ENCODE measurements at places on chromosomes 11 and 22.

- DNase-seq, result no peak
Observed at GRCh38 chr11:61918251-61918937, 1.0 kb upstream of the RAB3IL1 start.

- DNase-seq, result no peak
Observed at GRCh38 chr11:88379130-88379529, 41.6 kb upstream of the CTSC start.

GRCh38 chr11:28463826-28464225, 355.6 kb downstream of the METTL15 start:
- DNase-seq, result no peak

GRCh38 chr11:110172468-110173065, 79.4 kb downstream of the ZC3H12C start:
- no peak for DNase-seq

GRCh38 chr11:74627381-74627780, 35.0 kb downstream of the POLD3 start:
- DNase-seq, result no peak

DNA sequence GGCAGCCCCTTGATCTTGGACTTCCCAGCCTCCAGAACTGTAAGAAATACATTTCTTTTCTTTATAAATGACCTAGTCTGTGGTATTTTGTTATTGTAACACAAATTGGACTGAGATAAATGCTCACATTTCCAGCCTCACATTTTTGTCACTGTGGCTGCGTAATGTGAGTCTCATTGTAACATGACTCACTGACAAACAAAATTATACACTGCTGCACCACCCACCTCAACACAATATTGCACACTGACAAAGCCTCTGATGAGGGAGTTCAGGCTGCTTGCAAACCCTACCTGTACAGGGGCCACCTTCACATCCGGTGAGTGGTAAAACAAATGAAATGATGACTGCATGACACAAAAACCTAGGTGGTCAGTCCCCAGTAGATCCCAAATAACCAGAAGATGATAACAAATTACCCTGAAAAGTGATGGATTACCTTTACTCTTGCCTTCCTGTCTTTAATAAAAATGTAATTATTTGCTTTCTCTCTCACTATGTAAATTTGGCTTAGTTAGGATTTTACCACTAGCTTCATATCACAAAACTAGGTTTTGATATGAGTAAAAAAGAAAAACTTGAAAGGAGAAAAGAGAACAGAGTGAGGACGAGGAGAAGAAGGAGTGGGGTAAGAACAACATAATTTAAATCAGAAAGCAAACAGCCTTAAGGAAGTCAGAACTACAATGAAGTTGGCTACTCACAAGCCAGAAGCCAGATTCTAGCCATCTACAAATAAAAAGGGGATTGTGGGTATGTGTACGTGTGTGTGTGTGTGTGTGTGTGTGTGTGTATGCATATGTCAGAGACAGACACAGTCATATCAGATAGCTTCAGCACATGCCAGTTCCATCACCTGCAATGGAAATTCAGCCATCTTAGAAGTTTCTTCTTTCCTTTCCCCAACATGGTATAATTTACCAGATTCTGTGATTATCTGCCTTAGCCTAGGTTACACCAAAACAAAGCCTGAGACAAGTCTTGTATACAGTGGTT, 53.4 kb upstream of the SESN3 start:
- DNase-seq, result no peak

DNA sequence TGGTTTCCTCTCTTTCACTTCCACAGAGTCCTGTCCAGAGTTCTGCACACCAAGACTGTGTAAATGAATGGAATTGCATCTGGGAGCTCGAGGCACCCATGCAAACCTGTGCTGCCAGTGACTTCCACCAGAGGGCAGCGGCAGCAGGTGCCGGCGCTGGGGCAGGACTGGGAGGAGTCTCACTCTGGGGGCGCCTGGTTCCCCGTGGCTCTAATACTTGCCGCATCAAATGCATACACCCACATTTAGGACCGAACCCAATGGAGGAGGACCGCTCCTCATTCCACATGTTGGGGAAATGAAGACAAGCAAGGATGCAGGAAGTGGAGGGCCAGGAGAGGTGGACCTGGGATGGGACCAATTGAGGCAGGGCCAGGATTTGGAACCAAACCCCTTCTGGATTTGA, 1.1 kb upstream of the CD6 start:
- DNase-seq, result no peak

DNA sequence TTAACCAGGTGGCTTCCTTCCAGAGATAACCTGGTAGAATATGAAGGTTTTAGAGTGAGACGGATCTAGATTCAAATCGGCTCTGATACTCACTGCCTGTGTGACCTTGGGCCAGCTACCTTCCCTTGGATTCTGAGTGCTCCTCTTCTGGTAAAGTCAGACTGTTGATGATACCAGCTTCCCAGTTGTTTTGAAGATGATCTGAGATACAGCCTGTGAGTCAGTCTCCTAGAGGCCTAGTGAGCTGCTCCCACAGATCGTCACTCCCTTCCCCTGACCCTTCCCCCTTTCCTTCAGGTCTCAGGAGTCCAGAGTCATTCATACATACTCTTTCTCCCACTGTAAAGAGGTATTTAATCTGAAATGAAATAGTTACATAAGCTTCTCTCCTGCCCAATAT, 207.8 kb downstream of the GRIK4 start:
- no peak for DNase-seq

- DNase-seq, result no peak
Observed at GRCh38 chr11:68651985-68652682, 32.2 kb upstream of the GAL start.

DNA sequence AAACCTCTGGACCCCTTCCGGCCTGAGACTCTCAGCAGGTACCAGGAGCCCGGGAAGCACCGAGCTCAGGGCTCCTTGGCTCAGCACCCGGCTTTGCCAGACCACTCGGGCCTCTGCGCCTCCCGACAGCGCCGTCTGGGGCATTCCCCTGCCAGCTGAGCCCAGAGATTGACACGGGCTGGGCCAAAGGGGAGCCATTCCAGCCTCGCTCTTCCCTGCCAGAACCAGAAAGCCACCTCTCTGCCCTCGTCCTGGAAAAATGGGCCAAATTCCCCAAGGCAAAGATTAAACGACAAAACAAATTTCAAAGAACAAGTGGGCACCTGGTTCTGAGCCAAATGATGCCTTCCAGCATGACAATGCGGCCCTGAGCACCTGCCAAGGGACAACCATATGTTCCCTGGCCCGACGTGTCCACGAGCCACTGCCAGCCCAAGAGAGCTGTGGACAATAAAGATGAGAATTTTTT, 59.3 kb downstream of the CELSR1 start:
- no peak for DNase-seq

All from esophagus squamous epithelium (tissue), 5 donors.